ENCODE measurements at places on chromosomes 1 and 21.

- no peak for DNase-seq
Measured at GRCh38 chr1:18037651-18038050, 69.9 kb upstream of the IGSF21 start.

DNA sequence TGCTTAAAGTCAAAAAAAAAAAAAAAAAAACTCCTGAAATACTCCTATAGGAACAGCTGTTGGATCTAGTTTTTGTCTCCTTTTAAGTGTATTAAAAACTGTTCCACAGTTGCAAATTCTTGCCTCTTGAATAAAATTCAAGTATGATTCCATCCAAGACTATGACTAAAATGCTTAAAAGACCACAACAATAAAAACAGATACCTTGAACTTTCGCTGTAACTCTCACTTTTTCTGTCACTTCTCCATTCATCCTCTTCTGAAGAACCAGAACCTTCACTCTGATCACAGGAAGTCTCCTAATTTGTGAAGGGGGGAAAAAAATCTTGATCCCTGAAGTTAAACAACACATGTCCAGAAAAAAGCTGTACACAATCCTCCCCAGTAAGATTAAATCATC, 55.0 kb upstream of the PSMG1 start:
- DNase-seq: peak; percentile 3

DNA sequence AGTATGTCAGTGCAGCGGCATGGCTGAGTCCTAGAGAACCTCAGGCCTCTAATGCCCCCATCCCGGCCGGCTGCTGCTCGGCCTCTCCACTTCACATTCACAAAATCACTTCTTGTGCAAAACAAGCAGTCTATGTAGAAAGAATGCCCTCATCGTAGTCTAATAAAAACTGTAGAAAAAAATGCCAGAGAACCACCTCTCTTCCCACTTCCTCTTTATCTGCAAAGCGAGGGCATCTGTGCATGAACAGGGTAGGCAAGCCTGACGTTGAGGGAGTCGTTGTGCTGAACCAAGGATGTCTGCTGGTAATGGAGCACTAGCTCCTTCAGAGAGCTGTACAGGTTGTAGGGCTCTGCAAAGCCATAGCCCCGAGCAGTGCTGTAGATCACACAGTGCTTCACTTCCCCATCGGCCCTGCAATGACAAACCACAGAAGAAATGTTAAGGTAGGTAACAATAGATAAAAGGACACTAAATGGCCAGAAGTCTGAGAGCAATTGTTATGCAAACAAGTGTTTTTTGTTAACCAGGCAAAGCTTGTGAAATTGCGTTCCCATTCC, 88.9 kb downstream of the PIK3R3 start:
- no peak for DNase-seq

DNA sequence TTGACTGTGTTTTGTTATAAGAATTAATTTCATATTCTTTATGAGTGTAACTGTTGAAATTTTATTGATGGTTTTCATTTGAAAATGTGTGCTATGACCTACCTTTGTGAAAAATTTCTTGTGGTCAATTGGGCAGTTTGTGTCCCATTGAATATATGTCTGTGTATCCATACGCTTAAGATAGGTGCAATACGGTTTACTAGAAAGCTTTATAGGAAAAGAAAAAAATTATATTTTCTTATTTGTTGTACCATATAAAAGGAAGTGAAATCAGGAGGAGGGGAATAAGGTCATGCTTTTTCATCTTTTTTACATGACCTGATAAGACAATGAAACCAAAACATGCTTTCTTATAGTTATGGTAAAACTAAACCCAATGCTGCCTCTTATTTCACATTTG, 807.7 kb downstream of the USP25 start:
- no peak for DNase-seq

GRCh38 chr1:74526708-74527107, 14.3 kb upstream of the LRRC53 start:
- no peak for DNase-seq

DNA sequence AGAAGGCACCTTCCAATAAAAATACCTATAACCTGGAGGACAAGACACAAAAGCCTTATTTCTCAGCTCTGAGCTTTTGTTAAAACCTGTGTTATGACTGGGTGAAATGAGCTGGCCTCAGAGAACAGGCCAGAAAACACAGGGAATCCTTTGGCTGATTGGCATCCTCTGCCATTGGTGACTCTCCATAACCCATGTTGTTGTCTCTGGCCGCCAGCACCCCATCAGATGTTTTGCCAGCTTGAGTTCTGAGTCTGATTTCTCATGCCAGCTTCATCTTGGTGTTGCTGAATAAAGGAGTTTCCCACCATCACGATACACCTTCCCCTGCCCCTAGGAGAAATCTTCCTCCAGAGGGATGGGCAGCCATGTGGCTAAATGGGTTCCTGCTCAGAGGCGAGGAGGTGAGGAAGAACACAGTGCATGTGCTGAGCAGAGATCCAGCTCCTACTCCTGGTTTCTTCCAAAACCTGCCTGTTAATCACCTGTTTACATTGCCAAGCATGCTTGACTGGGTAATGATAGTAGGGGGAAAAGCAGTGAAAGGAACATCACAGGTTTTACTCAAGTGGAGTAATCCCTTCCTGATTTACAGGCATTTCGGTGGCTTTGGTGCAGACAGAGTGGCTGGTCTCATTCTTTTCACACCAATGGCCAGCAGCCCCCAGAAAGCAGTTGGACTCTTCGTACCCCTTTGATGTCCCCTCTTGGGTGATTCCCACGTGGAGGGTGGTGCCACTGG, 109.8 kb downstream of the ROR1 start:
- DNase-seq: no peak

DNA sequence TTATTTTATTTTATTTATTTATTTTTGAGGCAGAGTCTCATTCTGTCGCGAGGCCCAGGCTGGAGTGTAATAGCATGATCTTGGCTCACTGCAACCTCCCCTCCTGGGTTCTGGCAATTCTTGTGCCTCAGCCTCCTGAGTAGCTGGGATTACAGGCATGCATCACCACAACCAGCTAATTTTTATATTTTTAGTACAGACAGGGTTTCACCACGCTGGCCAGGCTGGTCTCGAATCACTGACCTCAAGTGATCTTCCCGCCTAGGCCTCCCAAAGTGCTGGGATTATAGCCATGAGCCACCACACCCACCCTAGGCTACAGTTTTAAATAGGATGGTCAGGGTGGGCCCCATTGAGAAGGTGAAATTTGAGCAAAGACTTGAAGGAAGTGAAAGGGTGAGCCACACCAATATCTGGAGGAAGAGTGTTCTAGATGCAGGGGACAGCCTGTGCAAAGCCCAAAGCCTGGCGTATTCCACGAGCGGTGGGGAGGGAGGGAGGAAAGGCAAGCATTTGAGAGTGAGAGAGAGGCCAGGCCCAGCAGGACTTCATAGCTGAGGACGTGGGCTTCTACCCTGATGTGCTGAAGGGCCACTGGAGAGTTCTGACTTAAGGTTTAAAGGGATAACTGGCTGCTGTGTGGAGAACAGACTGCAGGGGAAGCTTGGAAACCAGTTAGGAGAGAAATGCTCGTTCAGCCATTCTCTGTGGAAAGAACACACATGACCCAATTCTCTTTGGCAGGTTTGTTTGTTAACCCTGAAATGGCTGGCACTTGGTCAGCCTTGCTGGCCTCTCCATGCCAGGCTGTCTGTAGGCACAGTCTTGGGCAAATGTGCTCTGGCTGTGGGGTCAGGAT, 62.6 kb upstream of the FAM20B start:
- DNase-seq: no peak

- DNase-seq: no peak
Measured at GRCh38 chr21:41363370-41364270, 1.8 kb downstream of the MX2 start.

DNA sequence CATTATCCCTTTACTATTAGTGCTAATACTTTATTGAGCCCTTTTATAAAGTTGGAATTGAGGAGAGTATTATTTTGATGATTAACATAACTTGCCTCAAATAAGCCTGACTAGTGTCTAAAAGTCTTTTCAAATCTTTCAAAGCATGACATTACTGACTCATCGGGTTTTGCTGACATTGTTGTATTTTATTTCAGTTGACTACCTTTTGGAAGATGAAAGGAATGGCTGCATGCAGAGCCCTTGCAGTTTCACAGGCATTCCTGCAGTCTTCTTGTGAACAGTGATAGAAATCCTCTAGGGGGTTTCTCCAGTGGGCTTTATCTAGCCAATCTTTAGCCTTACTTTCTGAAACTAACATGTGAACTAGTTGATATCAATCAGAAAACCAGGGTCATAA, 43.0 kb upstream of the TMEM61 start:
- peak; percentile 35 for DNase-seq
